Mesothelial cell of epicardium (in vitro differentiated cells): ENCODE measurements at places on chromosomes 7 and 10.

DNA sequence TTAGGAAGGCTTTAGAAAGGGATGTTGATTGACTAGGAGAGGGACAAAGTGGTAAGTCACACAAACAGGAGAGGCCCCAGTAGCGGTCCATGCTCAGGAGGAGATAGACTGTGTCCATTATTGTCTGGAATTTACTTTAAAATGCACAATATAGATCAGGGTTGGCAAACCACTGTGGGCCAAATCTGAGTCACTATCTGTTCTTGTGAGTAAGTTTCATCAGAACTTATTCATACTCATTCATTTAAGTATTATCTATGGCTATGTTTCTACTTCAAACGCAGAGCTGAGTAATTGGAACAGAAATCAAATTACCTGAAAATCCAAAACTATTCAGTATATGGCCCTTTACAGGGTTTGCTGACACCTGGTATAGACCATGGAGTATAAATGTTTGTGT lies 166.5 kb downstream of the COL28A1 start:
- DNase-seq, result no peak

GRCh38 chr10:67110286-67110685 lies 184.4 kb downstream of the LRRTM3 start:
- no peak for DNase-seq

DNA sequence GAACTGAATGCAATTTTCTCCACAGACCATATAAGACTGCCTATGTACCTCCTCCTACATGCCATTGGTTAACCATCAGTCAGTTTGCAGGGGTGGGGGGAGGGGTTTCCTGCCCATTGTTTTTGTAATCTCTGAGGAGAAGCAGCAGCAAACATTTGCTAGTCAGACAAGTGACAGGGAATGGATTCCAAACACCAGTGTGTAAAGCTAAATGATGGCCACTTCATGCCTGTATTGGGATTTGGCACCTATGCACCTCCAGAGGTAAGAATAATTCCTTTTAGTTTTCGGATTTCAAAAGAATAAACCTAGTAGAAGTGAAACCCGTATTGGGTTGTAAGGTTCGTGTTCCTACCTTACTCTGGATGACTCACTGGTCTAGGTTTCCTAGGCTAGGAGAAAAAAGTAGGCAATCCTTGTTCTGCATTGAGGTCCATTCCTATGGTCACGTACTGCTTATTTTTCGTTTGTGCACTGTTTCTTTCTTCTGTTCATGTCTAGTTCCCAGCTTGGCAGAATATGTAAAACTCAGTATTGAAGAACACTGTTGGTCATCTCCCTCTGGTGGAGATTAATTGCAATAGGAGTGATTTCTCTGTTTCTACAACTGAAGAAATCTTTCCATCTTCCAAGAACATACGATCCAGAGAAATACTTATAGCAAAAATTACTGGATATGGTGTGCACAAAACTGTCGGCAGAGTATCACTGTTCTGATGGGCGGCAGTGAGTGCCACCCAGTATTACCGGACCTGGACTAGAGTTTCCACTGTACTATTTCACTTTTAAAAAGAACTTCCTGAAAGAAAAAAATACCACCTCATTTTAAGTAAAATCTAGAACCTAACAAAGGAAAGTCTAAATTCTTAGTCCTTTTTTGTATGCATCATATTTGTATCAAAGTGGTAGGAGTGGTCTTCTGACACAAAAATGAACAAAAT lies at the start of gene AKR1C3:
Gene AKR1C3 (plus strand): TSS at position 150 of the 941 bp plus-strand sequence. CDS start 31 bp downstream, at position 181.
- DNase-seq, result no peak

- no peak for DNase-seq
These were observed 40.6 kb downstream of the AKR1B15 start for GRCh38 chr7:134589491-134589941.
